ENCODE measurements at places on chromosomes 7 and 10.
A peak's percentile ranks its signal among the peaks of the same experiment; 100 is the strongest.

- no peak for DNase-seq
Observed at GRCh38 chr10:10831085-10831484, 186.6 kb upstream of the CELF2 start.

DNA sequence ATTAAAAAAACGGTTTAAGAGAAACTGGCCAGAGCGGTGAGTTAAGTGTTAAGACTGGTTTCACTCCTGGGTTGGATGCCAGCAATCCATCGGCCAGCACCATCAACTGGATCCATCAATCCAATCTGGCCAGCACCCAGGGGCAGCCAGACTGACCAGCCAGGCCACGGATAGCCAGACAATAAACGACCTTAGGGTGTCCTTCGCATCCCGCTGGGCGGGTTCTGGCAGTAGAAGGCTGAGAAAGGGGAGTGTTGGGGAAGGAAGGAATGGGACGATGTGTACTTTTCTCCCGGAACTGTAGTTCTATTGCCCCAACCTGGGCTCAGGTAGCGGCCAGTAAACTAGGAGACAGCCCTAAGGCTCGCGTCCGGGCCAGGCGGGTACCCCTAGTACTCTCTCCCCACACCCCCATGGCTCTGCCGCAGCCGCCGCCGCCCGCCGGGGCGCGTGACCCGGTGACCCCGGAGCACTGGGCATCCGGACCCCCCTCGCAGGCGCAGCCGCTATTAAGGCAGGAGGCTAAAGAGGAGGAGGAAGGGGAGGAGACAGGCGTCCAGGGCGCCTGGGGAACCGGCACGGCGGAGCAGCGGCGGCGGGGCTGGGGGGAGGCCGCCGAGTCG is at the start of gene CASD1:
Gene CASD1, plus strand, starts transcription at position 546 of the 623 bp plus-strand sequence. CDS start 276 bp downstream, outside the sequence.
- DNase-seq = peak; percentile 85

- no peak for DNase-seq
Observed at GRCh38 chr7:49703337-49703736, 70.1 kb upstream of the VWC2 start.

GRCh38 chr7:1669954-1670893 is at the start of gene ELFN1:
Gene ELFN1, plus strand, starts transcription at chr7:1670277. Its CDS starts 74,320 bp downstream, at chr7:1744597.
- DNase-seq = peak; percentile 40

DNA sequence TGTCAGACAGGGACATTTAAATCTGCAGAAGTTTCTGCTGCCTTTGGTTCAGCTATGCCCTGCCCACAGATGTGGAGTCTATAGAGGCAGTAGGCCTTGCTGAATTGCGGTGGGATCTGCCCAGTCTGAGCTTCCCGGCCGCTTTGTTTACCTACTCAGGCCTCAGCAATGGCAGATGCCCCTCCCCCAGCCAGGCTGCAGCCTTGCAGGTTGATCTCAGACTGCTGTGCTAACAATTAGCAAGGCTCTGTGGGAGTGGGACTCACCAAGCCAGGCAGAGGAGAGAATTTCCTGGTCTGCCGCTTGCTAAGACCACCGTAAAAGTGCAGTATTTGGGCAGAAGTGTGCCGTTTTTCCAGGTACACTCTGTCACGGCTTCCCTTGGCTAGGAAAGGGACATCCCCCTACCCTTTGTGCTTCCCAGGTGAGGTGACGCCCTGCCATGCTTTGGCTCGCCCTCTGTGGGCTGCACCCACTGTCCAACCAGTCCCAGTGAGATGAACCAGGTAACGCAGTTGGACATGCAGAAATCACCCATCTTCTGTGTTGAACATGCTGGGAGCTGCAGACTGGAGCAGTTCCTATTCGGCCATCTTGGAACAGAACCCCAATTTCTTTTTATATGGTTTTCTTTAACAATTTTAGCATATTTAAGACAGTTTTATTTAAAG is 28.4 kb upstream of the VWDE start:
- DNase-seq = peak; percentile 93

Data from DMS53 (cell line).